H9 (cell line): ENCODE measurements at places on chromosomes 13 and 19. TPM values are rescaled to one million over a fixed set of nuclear protein-coding genes. Genes with fewer than 3 reads are reported as not detected.

DNA sequence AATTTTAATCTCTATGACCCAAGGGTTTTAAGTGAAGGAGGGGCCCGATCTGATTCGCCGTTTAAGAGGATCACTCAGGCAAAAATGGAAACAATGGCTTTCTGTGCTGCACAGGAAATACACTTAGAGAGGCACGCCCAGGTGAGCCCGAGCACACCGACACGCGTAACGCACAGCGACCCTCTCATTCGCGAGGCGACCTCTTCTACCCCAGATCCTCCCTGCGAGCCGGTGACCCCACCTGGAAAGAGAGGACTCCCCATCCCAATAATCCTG, 216 bp downstream of the SH2D3A start:
- H3K4me3 ChIP-seq, result peak overlapping the region; percentile 81
- H3K27me3 ChIP-seq, result no peaks in the 10 kb centered on the region
- H3K36me3 ChIP-seq, result peaks cover 4% of the 10 kb centered on the region
- no peak overlapping the region for H3K27ac ChIP-seq

DNA sequence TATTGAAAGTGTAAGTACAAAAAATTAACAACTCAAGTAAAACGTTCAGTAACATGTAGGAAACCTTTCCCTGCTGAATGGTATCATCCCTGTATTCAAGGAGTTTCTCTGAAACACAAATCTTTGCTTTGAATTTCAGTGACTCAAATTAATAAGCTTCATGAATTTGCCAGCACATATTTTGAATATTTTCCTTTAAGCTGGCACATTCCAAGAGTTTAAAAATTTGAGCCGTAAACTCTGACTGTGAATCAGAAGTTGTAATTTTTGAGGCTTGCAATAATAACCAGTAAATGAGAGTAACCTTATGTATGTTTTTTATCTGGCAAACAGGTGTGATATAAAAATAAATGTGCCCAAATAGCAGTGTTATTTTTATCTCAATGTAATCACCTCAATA, 1722.6 kb upstream of the PRR20A start:
- H3K36me3 ChIP-seq, result no peaks in the 10 kb centered on the region
- H3K4me1 ChIP-seq, result no peaks in the 10 kb centered on the region

- no peaks in the 10 kb centered on the region for H3K36me3 ChIP-seq
- DNase-seq, result peak; percentile 21
- H3K27ac ChIP-seq, result no peak overlapping the region
- no peak overlapping the region for H3K4me3 ChIP-seq
- H3K27me3 ChIP-seq, result no peaks in the 10 kb centered on the region
Measured at GRCh38 chr13:111327730-111328573, 7.5 kb downstream of the TEX29 start.

GRCh38 chr19:58562122-58563033, 4.0 kb upstream of the UBE2M start:
- no peaks in the 10 kb centered on the region for H3K27me3 ChIP-seq
- no peak overlapping the region for H3K4me3 ChIP-seq
- H3K4me1 ChIP-seq, result no peaks in the 10 kb centered on the region

DNA sequence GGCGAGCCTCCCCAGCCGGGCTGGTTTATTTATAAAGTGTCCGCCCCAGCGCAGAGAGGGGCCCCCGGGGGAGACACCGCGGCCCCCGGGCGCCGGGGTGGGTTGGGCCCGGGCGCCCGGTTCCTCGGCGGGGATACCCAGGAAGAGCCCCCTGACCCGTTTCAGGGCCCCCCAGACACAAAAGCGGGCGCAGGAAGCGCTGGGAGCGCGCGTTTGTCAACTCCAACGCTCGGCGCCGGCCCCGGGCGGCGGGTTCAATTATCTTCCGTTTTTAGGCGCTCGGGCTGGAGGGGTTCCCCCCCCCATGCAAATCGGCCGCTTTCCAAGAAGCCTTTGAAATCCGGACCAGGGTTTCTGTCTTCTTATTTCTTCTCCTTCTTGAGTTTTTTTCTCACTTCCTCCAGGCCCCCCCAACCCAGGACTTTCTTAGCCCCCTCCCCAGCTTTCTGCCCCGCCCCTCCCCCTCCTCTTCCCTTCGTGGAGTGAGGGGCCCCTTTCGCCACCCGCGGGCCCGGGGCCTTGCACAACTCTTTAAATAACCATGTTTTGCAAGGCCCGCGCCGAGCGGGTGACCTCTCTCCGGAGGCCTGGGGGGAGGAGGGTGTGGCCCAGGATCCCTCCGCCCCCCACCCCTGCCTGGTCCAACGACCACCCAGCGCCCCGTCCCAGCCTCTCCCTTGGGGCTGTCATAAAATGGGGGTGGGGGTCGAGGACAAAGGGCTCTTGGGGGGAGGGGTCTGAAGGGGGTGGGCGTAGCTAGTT, 935 bp downstream of the ARID3A start:
- peak overlapping the region; percentile 91 for H3K4me3 ChIP-seq
- no peak overlapping the region for H3K27ac ChIP-seq
- DNase-seq, result peak; percentile 55

- H3K4me1 ChIP-seq, result no peaks in the 10 kb centered on the region
- DNase-seq, result no peak
- no peak overlapping the region for H3K4me3 ChIP-seq
- no peak overlapping the region for H3K27ac ChIP-seq
Measured at GRCh38 chr13:89628567-89628966, 1718.9 kb upstream of the MIR17HG start.

- H3K4me3 ChIP-seq, result no peak overlapping the region
- 0 out of 2 replicates have a peak, but pooled peaks cover 4% of the 10 kb centered on the region for H3K36me3 ChIP-seq
- H3K27ac ChIP-seq, result no peak overlapping the region
- no peaks in the 10 kb centered on the region for H3K4me1 ChIP-seq
Measured at GRCh38 chr13:50679321-50679720, 164.2 kb downstream of the DLEU7 start.

GRCh38 chr19:34308381-34309367, 54.3 kb downstream of the GARRE1 start:
- H3K4me3 ChIP-seq, result no peak overlapping the region
- no peak overlapping the region for H3K27ac ChIP-seq

- H3K27ac ChIP-seq, result no peak overlapping the region
- H3K27me3 ChIP-seq, result no peaks in the 10 kb centered on the region
- no peak overlapping the region for H3K4me3 ChIP-seq
- peak; percentile 38 for DNase-seq
- no peaks in the 10 kb centered on the region for H3K36me3 ChIP-seq
Measured at GRCh38 chr13:109332506-109333499, 453.6 kb downstream of the IRS2 start.

DNA sequence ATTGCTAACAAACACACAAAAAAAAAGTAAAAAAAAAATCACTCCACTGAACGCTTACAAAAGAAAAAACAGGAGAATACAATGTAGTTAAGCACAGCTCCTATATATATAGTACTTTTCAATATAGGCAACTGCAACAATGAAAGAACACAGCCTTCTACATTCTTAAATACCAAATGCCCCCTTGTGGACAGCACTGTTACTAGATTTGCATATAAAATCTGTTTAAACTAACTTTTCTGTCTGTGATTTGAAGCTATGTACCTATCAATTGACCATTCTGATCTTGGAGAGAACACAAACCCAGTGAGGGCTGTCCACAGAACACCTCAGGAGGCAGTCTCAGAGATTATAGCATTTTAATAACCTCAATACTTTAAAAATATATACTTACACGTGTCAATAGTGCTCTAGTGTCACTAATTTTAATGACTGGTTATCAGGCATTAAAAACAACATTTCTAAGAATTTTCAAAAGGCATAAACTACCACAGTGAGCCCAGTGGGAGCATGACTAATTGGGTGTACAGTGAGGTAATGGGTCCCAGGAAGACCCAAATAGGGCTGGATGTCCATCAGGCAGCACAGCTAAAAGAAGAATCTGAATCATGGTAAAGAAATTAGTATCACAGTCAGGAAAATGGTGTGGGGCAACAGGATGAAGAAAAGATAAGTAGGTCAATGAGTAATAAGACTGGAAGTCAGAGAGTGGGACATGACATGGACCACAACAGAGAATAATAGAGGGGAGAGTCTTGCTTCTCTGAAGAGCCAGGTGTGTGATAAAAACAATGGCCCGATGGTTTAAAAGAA, 22.2 kb downstream of the CCDC169 start:
- no peaks in the 10 kb centered on the region for H3K27me3 ChIP-seq
- no peaks in the 10 kb centered on the region for H3K36me3 ChIP-seq
- no peak for DNase-seq
- no peak overlapping the region for H3K27ac ChIP-seq
- H3K4me1 ChIP-seq, result no peaks in the 10 kb centered on the region

Gene CYP2A6
- total RNA-seq, result 0.28 TPM in 1 of 2 replicates, not detected in the other

Gene SYT5
- 3.0 and 4.5 TPM in 2 replicates for total RNA-seq

Gene ELSPBP1
- not detected in 2 replicates for total RNA-seq

Gene WDR88
- total RNA-seq, result not detected in 2 replicates

Gene HNRNPL
- 704 and 710 TPM in 2 replicates for total RNA-seq

Gene KLF1
- total RNA-seq, result 0.37 and 0.53 TPM in 2 replicates

Gene NCAN
- 1.5 and 1.6 TPM in 2 replicates for total RNA-seq

Gene PINLYP
- total RNA-seq, result 11.4 and 11.9 TPM in 2 replicates

Gene IZUMO2
- 0.81 TPM in 1 of 2 replicates, not detected in the other for total RNA-seq

Gene SLC7A10
- total RNA-seq, result 2.5 and 2.9 TPM in 2 replicates
